Body of pancreas (tissue), 4 donors: ENCODE measurements at places on chromosomes 4 and X. TPM values are rescaled to one million over a fixed set of nuclear protein-coding genes. Genes with fewer than 3 reads are reported as not detected.

- no peaks in the 10 kb centered on the region for H3K36me3 ChIP-seq
- no peak for DNase-seq
- no peaks in the 10 kb centered on the region for H3K4me1 ChIP-seq
- no peak overlapping the region for H3K27ac ChIP-seq
These were observed 66.9 kb upstream of the NEIL3 start for GRCh38 chr4:177242651-177243286.

DNA sequence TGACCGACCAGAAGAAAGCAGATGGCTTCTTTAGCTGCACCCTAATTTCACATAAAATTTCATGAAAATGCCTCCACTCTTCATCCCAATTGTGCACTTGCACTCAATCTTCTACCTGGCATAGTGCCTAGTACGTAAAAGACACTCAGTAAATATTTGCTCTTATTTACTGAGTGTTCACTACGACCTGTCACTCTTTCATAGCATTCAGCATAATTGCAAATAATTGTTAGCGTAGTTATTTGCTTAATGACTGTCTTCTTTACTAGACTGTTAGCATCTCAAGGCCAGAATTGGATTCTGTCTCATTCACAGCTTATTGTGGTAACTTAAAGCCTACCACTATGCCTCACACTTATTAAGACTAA, 130.2 kb downstream of the ENOX2 start:
- H3K36me3 ChIP-seq, result no peaks in the 10 kb centered on the region
- H3K27me3 ChIP-seq, result no peaks in the 10 kb centered on the region
- H3K27ac ChIP-seq, result no peak overlapping the region

- H3K27ac ChIP-seq, result no peak overlapping the region
- no peak for DNase-seq
- H3K27me3 ChIP-seq, result no peaks in the 10 kb centered on the region
- H3K36me3 ChIP-seq, result no peaks in the 10 kb centered on the region
These were observed 178.6 kb downstream of the NAA11 start for GRCh38 chr4:79147251-79147650.

DNA sequence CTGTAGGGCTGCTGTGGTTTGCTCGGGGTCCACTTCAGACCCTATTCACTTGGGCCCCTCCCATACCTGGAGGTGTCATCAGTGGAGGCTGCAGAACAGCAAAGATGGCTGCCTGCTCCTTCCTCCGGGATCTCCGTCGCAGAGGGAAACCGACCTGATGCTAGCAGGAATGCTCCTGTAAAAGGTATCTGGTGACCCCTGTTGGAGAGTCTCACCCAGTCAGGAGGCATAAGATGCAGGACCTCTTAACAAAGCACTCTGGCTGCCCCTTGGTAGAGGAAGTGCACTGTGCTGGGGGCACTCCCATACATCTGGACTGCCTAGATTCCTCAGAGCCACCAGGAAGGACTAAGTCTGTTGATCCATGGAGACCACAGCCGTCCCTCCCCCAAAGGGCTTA, 296.9 kb downstream of the GRID2 start:
- DNase-seq, result no peak
- no peak overlapping the region for H3K4me3 ChIP-seq
- H3K27ac ChIP-seq, result no peak overlapping the region
- no peaks in the 10 kb centered on the region for H3K27me3 ChIP-seq
- H3K4me1 ChIP-seq, result no peaks in the 10 kb centered on the region
- H3K36me3 ChIP-seq, result no peaks in the 10 kb centered on the region

DNA sequence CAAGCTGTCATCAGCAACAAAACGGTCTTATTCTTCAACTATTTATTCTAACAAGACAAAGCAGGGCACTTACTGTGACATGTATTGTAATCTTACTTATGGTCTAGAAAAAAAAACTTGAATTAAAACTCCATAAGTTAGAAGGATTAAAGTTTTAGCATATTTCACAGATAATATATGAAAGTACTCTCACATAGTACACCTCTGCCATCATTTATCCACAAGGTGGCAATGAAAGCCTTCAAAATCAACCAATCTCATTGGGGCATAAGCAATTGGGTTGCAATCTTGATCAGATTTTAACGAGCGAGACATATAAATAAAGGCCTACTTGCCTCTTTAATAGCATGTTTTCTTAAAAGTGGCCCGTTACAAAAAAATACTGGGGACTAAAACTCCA, 1382.9 kb downstream of the FAM133A start:
- no peak overlapping the region for H3K4me3 ChIP-seq
- H3K36me3 ChIP-seq, result no peaks in the 10 kb centered on the region
- H3K27ac ChIP-seq, result no peak overlapping the region
- no peaks in the 10 kb centered on the region for H3K27me3 ChIP-seq
- no peak for DNase-seq

GRCh38 chr4:137106733-137107132, 425.6 kb downstream of the PCDH18 start:
- H3K27ac ChIP-seq, result no peak overlapping the region
- no peak overlapping the region for H3K4me3 ChIP-seq
- H3K36me3 ChIP-seq, result no peaks in the 10 kb centered on the region
- H3K4me1 ChIP-seq, result no peaks in the 10 kb centered on the region
- no peak for DNase-seq

GRCh38 chr4:70829492-70829891, 10.2 kb downstream of the GRSF1 start:
- H3K27me3 ChIP-seq, result no peaks in the 10 kb centered on the region
- no peak for DNase-seq
- no peak overlapping the region for H3K4me3 ChIP-seq
- no peaks in the 10 kb centered on the region for H3K4me1 ChIP-seq
- H3K27ac ChIP-seq, result no peak overlapping the region
- H3K36me3 ChIP-seq, result peaks cover 45% of the 10 kb centered on the region

GRCh38 chr4:141140391-141141200, 7.3 kb upstream of the RNF150 start:
- H3K4me1 ChIP-seq, result peaks cover 4% of the 10 kb centered on the region
- no peaks in the 10 kb centered on the region for H3K27me3 ChIP-seq
- DNase-seq, result no peak
- H3K4me3 ChIP-seq, result no peak overlapping the region
- H3K27ac ChIP-seq, result no peak overlapping the region

- no peak overlapping the region for H3K4me3 ChIP-seq
- no peak for DNase-seq
- no peak overlapping the region for H3K27ac ChIP-seq
- H3K36me3 ChIP-seq, result no peaks in the 10 kb centered on the region
- H3K4me1 ChIP-seq, result no peaks in the 10 kb centered on the region
These were observed 39.8 kb downstream of the XIAP start for GRCh38 chrX:123899701-123900100.

Gene PRR27
- total RNA-seq, result not detected

Gene CD40LG
- not detected for total RNA-seq

Gene MAP7D2
- 0.99 TPM for total RNA-seq
